RCC 7860 (cell line): ENCODE measurements at places on chromosomes 1 and 21.

DNA sequence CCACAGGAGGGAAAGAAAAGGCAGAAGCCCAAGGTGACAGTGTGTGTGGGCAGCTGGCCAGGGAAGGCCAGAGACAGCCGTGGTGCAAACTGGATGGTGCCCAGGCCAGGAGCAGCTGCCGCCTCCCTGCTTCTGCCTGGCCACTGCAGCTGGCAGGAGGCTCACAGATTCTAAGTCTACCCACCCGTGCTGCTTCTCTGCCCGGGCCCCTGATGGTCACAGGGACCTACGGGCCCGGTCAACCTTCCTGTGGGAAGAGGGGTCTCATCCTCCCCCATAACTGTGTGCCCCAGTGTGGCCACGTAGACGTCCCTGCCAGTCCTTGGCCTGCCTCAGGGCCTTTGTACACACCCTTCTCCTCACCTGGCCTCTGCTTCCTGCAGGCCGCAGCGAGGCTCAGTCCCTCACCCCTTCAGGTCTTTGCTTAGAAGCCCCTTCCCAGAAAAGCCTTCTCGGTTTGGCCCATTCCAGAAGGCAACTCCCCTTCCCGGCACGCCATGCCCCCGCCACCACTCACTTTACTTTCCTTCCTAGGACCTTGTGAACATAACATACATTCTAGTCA, 192.6 kb upstream of the AJAP1 start:
- no peak for DNase-seq

DNA sequence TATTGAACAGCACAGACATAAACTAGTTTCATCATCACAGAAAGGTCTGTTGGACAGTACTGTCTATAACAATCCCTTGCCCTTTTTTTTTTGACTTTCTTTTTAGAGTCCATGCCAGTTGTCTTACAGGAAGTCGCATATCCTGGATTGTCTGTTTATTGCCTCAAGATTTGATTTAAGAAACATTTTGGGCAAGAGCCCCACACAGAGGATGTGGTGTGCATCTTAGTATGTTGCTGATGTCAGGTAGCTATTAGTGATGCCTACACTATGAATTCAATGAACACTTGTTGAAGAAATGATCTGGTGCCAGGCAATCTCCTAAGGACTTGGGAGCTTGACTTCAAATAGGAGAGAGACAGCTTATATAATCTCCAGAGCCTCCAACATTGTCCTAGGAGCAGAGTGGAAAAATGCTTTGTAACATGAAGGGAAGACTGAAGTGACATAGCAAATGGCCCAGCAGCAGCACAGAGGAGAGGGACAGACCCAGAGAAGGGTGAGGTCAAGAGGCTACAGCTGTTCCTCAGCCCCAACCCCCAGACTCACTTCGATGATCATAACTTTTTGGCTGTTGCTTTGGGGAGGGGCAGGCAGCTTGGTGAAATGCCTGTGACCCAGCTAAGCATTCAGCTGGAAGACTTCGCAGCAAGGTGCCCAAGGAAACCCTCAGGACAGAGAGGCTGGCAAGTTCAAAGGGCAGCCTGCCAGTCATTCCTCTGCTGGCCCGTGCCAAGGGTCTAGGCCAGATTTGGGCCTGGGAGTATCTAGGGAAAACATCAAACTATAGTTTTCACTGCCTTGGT, 7.5 kb upstream of the RAB29 start:
- no peak for DNase-seq

DNA sequence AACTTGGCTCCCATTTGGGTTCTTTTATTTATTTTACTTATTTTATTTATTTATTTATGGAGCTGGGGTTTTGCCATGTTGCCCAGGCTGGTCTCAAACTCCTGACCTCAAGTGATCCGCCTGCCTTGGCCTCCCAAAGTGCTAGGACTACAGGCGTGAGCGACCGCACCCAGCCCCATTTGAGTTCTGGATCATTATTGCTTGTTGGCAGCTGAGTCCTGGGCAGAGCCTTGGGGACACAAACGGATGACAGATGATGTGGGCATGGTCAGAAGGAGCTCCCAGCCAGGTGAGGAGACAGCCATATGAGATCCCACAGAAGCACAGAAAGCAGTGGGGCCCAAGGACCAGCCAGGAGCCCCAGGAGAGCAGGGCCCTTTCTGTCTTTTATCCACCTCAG, 254.0 kb downstream of the MATN1 start:
- no peak for DNase-seq

- no peak for DNase-seq
These were observed 40.1 kb downstream of the SYT6 start for GRCh38 chr1:114113411-114114184.

DNA sequence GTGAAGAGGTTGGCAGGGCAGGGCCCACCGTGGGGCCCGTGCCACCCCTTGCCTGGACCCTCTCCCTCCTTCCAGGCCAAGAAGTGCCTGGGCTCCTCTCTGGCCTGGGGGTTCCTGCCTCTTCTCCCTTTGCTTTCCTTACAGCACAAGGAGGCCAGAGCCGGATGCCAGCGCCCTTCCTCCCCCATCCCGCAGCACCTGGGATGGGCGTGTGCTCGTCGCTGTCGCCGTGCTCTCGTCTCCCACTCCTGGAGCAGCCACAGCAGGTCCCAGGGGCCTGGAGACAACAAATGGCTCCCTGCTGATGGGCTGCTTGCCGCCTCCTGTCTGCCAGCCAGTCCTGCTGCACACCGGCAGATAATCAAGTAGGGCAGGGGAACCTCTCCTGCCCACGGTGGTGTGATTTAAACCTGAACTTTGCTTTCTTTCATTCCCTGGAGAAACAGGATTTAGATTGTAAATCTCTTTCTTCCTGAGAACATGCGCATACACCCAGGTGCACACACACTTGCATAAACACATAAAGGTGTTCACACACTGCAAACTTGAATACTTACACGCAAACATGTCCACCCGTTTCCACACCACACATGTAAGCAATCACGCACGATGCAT, 50.8 kb upstream of the POU3F1 start:
- no peak for DNase-seq

- no peak for DNase-seq
These were observed 12.9 kb downstream of the DESI2 start for GRCh38 chr1:244665771-244666217.

GRCh38 chr1:199945591-199945990, 81.9 kb upstream of the NR5A2 start:
- DNase-seq, result no peak

GRCh38 chr1:82446236-82446635, 645.5 kb downstream of the ADGRL2 start:
- no peak for DNase-seq

DNA sequence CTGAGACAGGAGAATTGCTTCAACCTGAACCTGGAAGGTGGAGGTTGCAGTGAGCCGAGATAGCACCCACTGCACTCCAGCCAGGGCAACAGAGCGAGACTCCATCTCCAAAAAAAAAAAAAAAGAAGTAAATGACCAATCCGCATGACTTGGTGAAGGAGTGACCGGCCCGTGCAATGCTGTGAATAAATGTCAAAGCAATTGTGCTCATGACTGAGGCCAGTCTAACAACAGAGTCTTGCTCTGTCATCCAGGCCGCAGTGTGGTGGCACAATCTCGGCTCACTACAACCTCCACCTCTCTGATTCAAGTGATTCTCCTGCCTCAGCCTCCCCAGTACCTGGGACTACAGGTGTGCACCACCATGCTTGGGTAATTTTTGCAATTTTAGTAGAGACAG, 27.8 kb upstream of the SLC19A1 start:
- no peak for DNase-seq
